ENCODE measurements at places on chromosomes 2 and 18.

DNA sequence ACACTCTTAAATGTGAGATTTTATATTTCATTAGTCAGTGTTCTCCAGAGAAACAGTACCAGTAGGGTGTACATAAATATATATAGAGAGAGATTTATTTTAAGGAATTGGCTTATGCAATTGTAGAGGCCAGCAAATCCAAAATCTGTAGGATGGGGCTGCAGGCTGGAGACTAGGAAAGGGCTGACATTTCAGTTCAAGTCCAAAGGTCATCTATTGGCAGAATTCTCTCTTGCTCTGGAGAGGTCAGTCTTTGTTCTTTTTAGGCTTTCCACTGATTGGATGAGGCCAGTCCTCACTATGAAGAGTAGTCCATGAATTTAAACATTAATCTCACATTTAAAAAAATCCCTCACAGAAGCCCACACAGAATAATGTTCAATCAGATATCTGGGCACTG is 170.8 kb upstream of the NCKAP5 start:
- DNase-seq, result no peak

DNA sequence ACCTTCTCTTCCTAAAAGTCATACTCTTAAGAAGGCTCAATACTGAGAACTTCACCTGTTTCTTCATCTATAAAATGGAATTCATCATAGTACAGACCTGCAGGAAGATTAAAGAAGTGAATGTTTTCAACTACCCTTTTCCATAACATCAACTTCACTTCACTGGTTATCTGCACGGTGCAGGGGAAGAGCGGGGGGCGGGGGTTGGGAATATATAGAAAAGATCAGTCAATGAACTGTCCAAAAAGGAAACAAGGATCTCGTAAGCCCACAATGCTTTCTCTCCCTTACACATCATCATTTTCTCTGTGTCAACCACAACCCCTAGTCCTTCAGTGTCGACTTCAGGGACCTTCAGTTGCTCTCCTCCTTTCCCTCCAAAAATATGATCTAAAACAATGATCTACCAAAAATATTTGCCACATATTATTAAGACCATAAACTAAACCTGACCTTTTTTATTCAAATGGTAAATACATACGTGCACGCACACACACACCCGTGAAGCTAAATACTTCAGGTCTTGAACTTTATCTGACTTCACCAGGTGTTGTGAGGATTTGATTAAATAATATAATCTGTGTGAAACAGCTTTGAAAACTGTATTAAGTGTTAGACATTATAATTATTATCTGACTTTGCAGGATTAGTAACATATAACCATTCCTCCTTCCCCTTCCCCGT is 4.9 kb downstream of the MBOAT2 start:
- DNase-seq, result no peak

GRCh38 chr2:47779426-47779790 is 3.5 kb upstream of the MSH6 start:
- DNase-seq, result no peak

GRCh38 chr2:43718530-43719124 is 42.4 kb upstream of the C1GALT1C1L start:
- no peak for DNase-seq

GRCh38 chr2:14072338-14072737 is 560.2 kb upstream of the LRATD1 start:
- no peak for DNase-seq

- DNase-seq, result no peak
Measured at GRCh38 chr2:153388246-153388645, 90.3 kb downstream of the RPRM start.

Data from activated CD4-positive, alpha-beta memory T cell treated with anti-CD3 and anti-CD28 coated beads for 36 hours (primary cell).